CD8-positive, alpha-beta T cell (primary cell): ENCODE measurements at places on chromosomes 6 and 20.
A peak's percentile ranks its signal among the peaks of the same experiment; 100 is the strongest.

DNA sequence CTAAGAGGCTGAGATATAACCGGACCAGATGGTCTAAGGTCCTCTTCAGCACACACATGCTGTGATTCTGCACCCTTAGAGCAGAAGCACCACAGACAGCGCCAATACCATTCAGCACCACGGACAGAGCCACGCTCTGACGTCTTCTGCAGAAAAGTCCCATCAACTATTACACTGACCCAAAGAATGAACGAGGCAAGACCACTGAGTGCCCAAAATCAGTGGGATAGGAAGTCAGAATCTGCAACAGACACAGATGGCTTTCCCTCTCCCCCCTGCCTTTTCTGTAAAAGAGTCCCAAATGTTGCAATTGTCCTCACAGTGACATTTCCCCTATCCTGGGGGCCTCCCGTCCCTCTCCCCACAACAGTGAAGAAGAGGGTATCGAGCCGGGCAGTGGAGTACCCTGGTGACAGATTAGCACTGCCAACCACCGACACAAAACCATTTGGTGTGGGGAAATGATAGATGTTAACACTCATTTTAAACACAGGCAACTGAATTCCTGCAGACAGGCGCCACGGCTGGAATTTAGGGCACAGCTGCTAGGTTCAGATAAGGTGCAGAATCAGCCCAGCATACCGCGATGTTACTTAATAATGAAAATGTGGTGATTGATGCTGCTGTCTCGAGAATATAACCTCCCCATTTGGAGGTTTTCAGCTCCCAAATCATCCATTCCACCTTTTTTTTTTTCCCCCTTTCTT is 66.6 kb upstream of the CTNNBL1 start:
- DNase-seq: no peak

DNA sequence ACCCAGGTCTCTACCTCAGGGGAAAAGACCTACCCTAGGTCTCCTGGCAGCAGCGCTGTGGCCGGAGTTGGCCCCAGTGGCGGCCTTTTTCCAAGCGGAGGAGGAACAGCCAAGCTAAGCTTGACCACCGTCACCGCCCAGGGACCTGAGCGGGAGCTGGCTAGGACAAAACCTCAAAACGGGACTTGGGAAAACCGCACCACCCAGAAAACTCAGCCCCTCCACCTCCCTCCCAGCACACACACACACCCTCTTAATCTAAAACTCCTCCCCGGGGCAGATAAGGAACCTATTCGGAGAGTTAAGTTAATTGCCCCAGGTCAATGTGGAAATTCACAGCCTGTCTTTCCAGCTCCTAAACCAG is 2.7 kb upstream of the TRERF1 start:
- no peak for DNase-seq

GRCh38 chr6:89081129-89081422 is 525 bp downstream of the PNRC1 start:
- DNase-seq: no peak

GRCh38 chr6:35197196-35197595 is 16.6 kb upstream of the SCUBE3 start:
- no peak for DNase-seq

DNA sequence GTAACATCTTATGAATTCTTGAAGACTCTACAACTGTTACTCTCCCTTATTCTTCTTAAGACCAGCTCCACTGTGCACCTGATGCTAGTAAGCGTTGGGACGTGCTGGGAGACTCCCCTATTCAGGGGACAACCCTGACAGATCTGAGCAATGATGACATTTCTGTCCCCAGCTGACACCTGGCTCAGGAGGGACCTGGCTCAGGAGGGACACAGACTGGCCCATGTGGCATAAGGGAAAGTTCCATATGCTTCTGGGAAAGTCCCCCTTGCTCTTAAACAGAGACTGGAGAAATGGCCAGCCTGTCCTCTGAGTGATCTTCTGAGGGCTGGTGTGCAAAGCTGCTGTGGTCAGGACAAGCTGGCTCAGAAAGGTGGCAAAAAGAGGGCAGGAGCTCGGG is 10.0 kb upstream of the CD93 start:
- DNase-seq: no peak

DNA sequence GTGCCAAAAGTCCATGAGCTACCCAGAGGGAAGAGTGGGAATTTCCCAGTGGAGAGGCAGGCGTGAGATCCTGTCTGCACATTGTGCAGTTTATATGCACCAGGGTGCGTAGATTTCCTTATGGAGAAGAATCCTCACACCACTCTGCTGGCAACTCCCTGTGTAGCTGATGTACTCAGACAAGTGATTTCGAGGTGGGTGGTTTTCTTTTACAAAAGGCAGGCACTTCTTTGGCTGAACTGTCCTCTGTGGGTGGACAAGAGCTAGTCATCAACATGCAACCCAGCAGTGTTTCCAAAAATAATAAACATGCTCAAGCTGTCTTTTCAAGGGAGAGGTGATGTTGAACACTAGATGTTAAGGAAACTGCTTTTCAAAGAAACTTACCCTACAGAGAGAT is 121.7 kb upstream of the NXT1 start:
- DNase-seq: no peak

DNA sequence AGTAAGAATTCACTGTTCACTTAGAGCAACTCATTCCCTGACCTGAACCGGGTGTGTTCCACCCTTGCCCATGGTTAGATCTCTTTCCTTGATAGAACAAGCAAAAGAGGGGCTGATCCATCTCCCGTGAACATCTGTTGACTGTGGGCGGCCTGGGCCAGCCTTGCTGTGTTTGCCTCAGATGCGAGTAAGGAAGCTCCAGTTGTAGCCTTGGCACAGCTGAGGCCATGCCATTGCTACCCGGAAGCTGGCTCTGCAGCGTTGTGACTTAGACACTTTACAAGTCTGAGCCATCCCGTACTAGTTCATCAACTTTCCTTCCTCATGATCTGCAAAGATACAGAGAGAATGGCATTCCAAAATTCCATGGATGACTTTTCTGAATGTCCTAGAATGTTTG is 139.0 kb downstream of the MAP3K4 start:
- no peak for DNase-seq

DNA sequence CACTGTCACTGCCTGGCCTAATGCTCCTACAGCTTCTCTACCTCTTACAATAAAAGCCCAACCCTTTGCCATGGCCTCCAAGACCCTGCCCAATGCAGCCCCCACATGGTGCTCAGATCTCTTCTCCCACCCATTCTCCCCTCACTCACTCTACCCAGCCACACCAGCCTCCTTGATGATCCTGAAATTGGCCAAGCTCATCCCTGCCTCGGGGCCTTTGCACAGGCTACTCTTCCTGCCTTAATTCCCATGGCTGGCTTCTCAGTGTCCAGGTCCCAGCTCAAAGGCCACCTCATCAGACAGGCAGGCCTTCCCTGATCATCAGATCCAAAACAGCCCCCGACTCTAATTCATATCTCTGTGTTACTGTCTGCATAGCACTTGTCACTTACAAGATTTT is 25.6 kb downstream of the PREX1 start:
- no peak for DNase-seq

DNA sequence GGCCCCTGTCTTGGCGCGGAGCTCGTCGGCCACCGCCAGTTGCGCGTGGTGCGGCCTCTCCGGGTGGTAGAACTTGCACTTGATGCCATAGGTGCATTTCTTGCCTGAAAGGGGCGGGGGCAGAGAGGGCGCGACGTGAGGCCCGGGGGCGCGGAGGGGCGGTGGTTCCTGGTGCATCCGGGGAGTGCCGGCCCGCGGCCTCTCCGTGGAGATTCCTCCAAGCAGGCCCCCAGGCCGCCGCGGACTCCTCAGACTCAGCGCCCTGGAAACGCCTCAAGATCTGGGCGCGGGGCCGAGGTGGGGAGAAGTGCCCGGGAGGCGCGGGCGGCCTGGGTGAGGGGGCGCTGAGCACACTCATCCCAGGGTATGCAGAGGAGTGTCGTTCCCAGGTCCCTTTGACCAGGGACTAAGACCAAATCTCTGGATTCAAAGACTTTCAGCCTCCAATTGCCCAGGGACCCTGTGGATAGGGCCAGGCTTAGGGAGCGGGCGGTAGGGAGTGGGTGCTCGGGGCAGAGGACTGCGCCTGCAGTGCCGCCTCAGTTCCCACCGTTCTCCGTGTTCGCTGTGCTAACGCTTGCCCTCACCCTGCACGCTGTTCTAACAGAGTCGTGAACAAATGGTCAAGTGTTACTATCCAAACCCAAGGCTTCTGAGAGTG is 33.3 kb downstream of the ZC3H12D start:
- peak; percentile 41 for DNase-seq

DNA sequence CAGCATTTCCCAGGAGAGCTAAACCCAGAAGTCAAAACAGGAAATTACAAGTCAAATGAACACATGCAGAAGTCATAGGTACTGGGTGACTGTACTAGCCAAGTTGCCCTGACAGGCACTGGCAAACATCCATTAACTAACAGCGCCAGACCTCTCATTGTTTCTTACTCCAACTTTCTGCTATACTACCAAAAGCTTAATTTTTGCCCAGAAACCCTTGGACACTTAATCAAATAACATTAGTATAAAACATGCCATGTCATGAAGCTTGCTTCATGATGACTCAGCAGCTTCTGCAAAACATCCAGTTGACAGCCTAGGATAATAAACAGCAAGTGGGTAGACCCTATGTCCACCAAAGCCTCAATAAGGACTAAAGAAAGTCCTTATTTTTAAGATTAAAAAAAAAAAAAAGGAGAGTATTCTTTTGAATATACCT is 3.5 kb downstream of the NUP153 start:
- DNase-seq: peak; percentile 57

- DNase-seq: no peak
Observed at GRCh38 chr20:61760731-61761130, 304.9 kb downstream of the TAF4 start.

GRCh38 chr6:31911826-31912585 is 10.1 kb upstream of the ZBTB12 start:
- no peak for DNase-seq

DNA sequence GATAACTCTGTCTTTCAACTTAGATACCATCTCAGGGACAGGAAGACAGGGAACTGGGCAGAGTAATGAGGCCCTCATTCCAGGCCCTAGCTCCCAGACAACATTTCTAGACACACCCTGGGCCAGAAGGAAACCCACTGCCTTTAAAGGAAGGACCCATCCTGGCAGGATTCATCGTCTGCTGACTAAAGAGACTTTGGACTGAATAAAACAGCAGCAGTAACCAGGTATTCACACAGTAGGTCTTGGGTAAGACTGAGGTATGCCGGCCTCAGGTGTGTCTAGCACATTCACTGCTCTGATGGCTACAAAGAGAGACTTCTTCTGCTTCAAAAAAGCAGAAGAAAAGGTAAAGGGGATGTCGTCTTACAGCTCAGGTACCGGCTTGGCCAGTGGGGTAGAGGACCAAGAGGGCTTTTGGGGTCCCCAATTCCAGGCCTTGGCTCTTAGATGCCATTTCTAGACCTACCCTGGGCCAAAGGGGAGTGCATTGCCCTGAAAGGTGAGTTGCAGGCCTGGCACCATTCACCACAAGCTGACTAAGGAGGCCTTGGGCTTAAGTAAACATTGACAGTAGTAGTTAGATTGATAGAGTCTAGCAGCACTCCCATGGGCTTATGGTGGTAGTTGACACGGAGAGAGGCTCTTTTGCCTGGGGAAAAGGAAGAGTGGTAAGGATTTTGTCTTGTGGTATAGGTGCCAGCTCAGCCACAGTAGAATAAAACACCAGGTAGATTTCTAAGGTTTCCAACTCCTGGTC is 13.4 kb downstream of the SNX14 start:
- no peak for DNase-seq

GRCh38 chr20:24637087-24637486 is 167.7 kb downstream of the SYNDIG1 start:
- DNase-seq: no peak

- DNase-seq: no peak
Observed at GRCh38 chr6:41055149-41055548, 2.1 kb downstream of the APOBEC2 start.

DNA sequence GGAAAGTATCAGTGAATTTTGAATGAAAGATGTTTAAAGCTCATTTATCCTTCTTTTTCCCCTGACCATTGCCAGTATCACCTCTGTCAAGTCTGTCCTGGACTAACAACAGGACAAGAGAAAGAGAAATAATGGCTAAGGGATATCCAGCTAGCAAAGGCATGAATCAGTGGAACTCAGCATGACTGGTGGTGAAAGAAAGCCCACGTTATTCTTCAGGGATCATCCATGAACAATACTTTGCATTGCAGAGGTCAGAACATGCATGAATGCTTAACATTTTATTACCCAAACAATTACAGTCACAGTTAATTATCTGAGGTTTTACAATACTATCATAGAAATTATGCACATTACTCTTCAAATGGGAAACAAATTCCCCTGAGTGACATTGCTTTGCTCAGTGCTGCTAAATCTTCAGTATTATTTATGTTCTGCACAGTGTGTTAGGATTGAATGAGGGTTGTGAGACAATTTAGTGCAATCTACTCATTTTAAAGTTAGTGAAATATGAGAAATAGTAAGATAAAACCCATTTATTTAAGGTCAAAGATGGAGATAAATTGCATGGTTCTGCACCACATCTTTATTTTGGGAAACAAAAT is 350.7 kb downstream of the KHDRBS2 start:
- DNase-seq: no peak

DNA sequence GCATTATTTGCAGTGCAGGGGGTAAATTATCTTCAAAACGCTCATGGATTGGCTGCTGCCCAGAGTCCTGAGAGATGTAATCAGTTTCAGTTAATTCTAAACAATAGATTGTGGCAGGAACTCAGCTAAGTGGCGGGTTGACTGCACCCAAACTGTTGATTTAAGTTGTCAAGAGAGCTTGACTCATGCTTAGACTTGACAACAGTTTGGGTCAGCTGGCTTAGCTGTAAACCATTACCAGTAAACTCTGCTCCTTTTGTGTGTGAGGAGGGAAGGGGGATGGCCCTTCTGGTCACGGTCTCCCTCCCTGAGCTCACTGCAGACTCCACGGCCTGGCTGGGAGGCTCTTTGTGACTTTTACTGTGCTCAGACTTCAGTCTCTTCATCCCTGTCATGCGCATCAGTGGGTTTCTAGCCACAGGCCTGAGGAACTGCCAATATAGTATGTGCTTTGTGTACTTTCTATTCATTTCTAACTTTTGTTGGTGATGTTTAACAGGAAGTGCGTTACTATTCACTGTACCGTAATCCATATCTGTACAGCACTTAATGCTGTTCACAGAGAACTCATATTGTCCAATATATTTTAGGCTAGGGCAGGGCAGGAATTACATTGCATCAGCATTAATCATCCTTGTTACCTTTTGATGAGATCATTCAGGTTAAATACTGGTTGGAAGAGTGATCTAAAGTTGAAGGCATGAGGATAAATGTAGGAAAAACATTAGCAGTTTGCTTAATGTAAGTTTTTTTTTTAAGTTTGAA is 488.3 kb downstream of the CDKAL1 start:
- no peak for DNase-seq
